ENCODE measurements at places on chromosomes 11 and 22.

- DNase-seq: no peak
Observed at GRCh38 chr11:110065189-110065588, 28.0 kb upstream of the ZC3H12C start.

- DNase-seq: no peak
Observed at GRCh38 chr22:42270176-42270509, 310 bp downstream of the TCF20 start.

GRCh38 chr11:76794371-76795289, 11.5 kb downstream of the TSKU start:
- DNase-seq: no peak

DNA sequence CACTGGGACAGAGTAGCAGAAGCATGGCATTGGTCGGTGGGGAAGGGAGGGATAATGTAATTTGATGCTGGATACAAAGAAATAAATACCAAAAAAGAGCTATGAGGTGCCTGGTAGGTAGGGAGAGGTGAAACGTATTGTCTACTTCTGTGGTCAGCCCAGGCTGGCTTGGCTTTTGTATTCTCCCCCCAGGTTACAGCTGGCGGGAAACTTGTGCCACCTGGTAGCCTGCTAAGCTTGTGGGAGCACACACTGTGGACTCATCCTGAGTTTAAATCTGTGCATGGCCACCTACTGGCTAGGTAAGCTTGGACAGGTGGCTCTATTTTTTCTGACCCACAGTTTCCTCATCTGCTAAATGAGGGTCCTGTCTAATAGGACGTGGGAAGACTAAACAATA, 165.2 kb upstream of the E2F8 start:
- no peak for DNase-seq

DNA sequence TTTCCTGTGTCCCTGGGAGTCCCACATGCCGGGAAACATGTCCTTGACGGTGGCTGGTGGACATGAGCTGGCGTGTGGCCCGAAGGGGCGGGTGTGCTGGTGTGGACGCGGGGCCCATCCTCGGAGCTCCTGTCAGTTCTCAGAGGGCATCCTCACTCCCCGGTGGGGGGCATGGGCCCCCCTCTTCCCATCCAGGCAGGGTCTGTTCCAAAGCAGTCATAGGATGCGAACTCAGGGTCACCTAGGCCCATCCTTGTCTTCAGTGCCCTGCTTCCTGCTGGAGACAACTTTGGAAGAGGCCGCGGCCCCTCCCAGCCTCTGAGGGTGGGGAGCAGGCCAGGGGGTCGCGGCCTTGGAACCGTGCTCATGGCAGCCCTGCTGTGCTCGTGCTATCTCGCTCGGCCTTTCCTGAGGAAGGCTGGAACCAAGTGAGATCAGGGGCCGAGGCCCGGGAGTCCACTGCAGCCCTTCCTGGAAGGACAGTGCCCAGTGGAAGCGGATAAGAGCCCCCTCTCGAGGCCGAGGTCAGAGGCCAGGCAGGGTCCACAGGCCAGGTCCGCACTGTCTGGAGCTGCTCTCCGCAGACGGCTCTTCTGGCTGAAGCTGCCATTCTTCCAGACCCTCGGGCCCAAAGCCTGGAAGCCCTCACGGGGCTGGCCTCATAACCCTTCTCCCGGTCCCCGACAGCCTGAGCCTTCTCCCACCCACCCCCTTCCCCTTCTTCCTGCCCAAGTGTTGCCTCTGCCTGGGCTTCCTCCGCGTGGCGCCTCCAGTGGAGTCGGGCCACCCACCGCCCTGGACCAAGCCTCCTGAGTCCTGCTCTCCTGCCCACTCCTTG, 8.7 kb downstream of the GRK2 start:
- no peak for DNase-seq

GRCh38 chr11:91326751-91327150, 897.9 kb upstream of the FAT3 start:
- no peak for DNase-seq

GRCh38 chr11:129248618-129249017, 56.5 kb upstream of the ARHGAP32 start:
- DNase-seq: peak; percentile 64

DNA sequence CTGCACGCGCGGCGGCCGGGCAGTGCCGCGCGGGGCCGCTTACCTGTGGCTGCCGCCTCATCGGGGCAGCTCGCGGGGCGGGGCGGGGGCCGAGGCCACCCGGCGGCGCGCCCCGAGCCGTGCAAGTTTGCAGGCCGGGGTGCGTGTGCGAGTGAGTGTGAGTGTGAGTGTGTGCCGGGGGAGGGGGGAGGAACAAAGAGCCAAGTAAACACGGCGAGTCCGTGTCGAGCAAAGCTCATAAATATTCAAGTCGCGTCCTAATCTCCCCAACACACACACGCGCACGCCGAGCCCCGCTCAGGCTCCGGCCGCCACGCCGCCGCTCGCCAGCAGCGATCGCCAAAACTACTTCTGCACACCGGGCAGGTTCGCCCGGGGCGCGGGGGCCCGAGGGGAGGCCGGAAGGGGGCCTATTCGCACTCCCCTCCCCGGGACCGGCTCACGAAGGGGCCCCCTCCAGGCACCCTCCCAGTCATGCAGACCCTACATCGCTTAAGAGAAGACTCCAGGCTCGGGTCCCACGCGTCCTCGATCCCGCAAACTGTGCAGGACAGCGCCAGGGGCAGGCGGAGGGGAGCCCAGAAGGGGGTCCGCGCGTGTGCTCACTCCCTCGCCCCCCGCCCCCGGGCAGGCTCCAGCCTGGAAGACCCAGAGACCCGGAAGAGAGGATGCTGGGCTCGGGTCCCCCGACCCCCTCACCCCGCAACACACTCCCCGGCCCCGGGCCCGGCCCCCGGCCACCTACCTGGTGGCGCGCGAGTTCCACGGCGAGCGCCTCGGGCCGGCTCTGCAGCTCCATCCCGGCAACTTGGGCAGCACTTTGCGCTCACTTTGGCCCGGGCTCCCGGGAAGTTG, 827 bp downstream of the PHF21B start:
- DNase-seq: no peak

DNA sequence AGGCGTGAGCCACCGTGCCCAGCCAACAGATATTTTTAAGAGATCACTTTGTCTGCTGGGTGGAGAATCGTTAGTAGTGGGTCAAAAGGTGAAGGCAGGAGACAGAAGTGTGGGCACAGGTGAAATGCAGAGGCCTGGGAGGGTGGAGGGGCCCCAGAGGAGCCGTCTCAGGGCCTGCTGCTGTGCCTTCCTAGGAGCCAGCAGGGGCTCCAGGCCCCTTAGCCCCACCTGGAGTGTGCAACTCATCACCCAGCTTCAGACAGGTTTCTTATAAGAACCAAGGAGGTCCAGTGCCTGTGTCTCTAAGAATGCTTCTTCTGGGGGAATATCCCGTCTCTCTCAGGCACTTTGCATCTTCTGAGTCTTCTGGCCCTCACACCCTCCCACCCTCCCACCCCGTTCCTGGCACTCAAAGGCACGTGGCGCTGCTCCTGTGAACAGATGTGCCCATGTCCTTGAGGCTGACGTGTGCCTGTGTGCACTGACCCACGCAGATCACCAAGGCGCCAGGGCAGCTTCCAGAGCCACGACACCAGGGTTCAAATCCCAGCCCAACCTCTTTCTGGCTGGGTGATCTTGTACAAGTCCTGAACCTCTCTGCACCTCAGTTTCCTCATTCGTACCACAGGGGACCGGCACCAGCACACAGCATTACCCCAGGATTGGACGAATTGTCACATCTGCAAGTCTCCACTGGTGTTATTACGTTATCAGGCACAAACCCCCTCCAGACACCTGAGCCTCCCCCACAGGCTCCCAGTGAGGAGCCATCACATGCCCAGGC, 3.4 kb downstream of the ARSA start:
- no peak for DNase-seq

DNA sequence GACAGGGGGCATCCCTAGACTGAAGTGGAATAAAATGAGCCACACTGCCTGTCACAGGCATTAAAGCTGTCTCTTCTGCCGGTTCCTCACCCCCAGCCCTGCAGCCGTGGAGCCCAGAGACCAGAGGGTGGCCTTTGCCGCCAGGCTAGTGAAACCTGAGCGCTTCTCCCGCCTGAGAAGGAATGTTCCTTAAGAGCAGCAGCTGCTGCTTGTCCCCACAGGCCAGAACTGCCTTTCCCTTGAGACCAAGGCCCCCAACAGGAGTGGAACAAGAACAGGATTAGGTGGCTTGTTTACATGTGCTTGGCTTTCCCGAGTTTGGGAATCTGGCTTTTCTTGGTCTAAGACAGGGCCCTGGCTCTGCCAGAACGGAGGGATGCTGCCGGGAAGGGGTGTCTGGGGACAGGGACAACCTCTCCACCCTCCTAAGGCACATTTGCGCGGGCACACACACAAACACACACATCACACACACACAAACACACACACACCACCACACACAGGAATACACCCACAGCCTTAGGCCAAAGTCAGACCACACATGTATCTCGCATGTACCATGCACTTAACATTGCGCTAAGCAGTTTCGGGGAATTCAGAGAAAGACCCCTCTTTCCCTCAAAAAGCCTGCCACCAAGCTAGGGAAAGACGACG, 91.8 kb downstream of the FEZ1 start:
- no peak for DNase-seq

- DNase-seq: no peak
Observed at GRCh38 chr22:40051322-40051721, 56.6 kb downstream of the FAM83F start.

GRCh38 chr11:27696961-27697360, 3.3 kb downstream of the BDNF start:
- peak; percentile 49 for DNase-seq

DNA sequence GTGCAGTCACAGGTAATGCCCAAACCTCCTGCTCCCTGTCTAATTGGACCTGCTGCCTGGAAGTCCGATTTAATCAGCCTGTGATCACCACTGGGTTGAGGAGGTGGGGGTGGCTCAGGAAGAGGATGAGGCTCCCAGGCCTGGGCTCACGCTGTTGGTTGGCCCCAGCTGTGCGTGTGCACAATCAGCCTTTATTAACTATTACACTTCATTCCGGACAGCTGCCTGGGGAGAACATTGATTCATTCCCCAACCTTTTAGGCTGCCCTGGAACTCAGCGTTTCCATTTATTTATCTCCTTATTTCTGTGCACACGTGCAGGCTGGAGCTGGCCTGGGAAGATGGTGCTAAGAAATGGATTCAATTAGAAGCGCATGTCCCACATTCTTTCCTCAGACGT, 123.4 kb downstream of the DSCAML1 start:
- DNase-seq: no peak

GRCh38 chr11:110356762-110357671, 60.6 kb upstream of the RDX start:
- peak; percentile 75 for DNase-seq

GRCh38 chr22:47021371-47022074, 259.1 kb downstream of the TBC1D22A start:
- DNase-seq: no peak

DNA sequence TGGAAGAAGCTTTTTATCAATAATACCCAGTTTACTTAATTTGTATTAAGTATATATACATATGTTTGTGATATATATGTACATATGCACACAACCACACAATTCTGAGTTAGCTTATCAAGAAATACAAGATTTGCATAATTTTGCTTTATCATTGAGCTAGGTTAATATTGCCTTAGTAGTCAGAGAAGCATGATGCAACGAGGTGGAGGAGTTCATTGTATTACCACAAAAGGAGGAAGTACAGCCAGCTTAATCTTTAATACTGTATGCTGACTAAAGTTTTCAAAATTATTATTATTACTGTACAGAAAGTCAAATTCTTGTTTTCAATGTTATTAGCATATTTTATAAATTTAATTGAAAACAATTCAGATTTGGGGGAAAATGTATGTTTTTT, 278.4 kb upstream of the PDGFD start:
- peak; percentile 83 for DNase-seq

DNA sequence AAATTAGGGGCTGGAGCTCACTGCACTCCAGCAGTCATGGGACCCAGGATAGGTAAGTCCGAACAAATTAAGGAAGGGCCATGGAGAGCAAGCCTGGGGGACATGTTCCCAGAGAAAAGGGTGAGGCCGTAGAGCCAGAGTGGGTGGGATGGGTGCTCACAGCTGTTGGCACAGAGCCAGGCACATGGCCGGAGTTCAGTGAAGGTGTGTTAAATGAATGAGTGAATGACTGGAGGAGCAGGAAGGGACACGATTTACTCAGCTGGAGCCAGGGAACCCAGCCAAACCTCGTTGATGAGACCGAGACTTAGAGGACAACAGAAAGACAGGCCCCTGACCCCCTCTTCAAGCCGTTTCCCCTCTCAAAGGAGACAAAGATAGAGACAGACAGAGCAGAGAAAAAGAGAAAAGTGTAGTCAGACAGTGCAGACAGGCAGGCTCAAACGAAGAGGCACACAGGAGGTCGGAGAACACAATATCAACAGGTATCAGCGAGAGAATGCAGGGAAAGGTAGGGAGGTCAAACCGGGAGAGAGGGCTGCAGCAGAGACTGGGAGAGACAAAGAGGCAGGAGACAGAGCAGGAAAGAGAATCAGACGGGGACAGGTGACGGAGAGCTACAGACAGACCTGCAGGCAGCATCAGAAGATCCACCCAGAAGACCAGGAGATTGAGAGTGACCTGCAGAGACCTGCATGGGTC, 590 bp downstream of the SLCO2B1 start:
- no peak for DNase-seq

DNA sequence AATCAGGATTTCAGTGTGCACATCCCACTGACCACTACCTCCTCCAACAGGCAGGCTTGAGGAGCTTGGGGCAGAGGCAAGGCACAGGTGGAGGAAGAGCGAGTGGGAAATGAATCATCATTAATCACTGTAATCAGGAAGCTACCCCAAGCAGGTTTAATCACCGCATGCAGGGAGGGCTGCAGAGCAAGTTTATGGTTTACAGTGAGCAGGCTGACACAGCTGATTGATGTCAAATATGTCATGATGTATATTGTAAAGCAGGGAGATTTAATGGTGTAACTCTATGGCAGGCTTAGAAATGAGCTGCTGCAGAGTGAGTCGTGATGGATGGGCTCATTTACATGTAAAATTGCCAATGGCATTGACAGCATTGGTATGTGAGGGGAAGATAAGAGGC, 441.0 kb downstream of the NTM start:
- DNase-seq: no peak

DNA sequence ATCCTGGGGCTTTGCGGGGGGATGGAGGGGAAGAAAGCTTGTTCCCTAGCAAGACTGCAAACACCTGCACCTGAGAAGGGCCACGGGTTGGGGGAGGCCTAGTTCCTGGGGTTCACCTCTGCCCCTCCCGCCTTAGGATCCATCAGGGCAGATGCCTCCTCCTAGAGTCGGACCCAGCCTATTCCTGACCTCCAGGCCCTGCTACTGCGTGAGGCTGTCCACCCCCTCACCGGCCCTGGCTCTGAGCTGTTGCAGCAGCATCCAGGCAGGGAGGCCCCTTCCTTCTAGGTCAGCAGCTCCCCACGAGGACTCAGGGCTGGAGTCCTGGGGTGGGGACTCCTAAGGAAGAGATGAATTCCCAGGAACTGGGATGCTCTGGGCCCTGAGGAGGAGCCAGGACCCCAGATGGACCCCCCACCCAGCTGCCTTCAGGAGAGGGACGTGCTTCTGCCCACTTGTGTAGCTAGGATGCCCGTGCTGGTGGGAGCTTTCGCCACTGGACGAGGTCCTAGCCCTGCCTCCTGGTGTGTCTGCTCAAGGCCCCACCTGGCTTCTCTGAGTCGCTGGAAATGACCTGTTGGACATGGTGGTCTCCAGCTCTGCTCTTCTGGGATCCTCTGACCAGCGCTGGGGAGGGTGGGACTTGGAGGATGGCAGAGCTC, 10.3 kb downstream of the MRGPRF start:
- no peak for DNase-seq

GRCh38 chr22:46531581-46532175, 5.7 kb downstream of the CELSR1 start:
- no peak for DNase-seq

Measured in amniotic epithelial cell (primary cell).